ENCODE measurements at places on chromosomes 2 and 18. TPM values are rescaled to one million over a fixed set of nuclear protein-coding genes. Genes with fewer than 3 reads are reported as not detected.

SRD5A2 gene
- not detected for total RNA-seq

RNU2-63P gene
- total RNA-seq, result 14.5 TPM

TEKT4 gene
- 0.15 TPM for total RNA-seq

CHPF gene
- 5.9 TPM for total RNA-seq

DYNAP gene
- total RNA-seq, result not detected

UBXN2A gene
- 12.3 TPM for total RNA-seq

OR6B2 gene
- not detected for total RNA-seq

B3GNT7 gene
- 5.6 TPM for total RNA-seq

PFN4 gene
- not detected for total RNA-seq

Measured in naive thymus-derived CD4-positive, alpha-beta T cell (primary cell).